Eye (tissue), 1 donor: ENCODE measurements at places on chromosomes 5 and 9.

GRCh38 chr5:56922922-56923321 is 13.5 kb downstream of the SETD9 start:
- no peak for DNase-seq

DNA sequence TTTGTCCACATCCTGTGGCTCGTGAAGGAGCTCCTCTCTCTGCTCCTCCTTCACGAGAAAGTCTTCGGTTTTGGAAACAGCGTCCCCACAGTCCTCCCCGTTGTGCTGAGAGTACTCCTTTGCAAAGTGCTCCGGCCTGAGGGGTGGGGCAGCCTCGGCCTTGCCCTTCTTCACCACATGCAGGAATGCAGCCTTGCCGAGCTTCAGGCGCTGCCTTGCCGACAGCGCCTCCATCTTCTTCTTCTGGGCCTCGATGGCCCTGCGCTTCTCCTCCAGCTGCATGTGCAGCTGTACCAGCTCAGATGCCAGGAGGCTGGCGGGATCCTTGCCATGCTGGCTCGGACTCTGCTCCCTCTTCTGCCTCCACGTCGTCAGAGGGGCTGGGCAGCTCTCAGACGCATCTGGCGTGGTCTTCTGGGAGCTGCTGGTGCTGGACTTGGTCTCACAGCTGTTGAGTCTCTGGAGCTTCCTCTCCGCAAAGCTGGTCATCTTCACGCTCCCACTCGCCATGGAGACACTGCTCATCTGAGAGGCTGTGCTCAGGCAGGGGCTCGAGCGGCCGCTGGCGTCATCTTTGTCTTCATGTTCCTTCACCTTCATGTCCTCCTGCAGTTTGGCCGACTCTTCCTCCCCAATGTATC is 85.5 kb downstream of the CAMSAP1 start:
- no peak for DNase-seq

GRCh38 chr5:107431998-107432397 is 238.7 kb downstream of the EFNA5 start:
- no peak for DNase-seq

GRCh38 chr5:72648480-72648879 is 141.3 kb upstream of the ZNF366 start:
- DNase-seq = no peak

DNA sequence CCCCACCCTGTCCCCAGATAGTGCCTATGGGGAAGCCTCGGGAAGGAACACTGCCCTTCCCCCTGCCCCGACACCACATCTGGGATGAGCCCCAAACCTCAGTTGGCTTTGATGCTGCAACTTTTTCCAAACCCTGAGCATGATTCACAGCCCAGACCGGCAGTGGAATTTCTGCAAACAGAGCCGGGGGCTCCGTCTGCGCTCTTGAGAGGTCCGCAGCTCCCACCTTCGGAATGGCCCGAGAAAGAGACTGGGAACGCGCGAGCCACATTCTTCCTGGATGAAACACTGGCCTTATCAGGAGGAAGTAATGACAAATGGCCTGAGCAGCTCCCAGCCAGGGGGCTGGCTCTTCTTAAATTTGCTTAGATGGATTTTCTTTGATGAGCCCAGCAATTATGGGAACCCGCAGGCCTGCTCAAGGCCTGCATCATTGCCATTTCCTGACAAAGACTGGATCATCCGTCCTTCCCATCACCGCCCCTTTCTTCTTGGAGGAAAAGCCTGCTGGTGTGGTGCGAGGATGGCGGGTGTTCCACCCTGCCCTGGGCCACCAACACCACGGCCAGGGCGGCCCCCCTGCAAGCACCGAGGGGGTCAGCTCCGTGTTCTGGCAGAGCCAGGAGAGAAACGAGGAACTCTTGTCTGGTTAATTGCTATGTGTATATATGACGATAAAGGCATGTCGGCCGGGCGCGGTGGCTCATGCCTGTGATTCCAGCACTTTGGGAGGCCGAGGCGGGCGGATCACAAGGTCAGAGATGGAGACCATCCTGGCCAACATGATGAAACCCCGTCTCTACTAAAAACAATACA is 38.8 kb upstream of the COL5A1 start:
- peak; percentile 57 for DNase-seq

- DNase-seq = no peak
Measured at GRCh38 chr5:38453506-38453905, 102.9 kb downstream of the LIFR start.

- no peak for DNase-seq
Measured at GRCh38 chr5:1005904-1006655, 2.5 kb upstream of the NKD2 start.

DNA sequence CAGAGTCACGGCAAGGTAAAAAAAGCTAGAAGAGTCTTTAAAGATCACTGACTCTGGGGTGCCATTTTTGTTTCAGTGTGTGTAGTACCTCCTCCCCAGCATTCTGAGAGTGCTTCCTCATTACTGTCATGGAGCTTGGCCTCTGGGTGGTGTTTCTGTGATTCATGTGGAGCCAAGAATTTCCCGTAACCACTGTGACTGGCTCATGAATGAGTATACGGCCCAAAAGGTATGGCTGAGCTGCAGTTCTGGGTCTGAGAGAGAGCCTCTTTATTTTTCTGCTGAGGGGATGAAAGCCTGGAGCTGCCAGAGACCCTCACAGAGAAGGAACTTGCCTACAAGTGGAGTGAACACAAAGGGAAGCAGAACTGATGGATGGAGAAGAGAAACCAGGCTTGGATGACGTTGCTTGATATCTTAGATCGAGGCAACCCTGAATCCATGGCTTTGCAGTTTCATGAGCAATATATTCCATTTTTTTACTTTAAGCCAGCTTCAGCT is 85.6 kb downstream of the PTTG1 start:
- DNase-seq = no peak

- DNase-seq = no peak
Measured at GRCh38 chr5:117621921-117622320, 1047.3 kb upstream of the SEMA6A start.

DNA sequence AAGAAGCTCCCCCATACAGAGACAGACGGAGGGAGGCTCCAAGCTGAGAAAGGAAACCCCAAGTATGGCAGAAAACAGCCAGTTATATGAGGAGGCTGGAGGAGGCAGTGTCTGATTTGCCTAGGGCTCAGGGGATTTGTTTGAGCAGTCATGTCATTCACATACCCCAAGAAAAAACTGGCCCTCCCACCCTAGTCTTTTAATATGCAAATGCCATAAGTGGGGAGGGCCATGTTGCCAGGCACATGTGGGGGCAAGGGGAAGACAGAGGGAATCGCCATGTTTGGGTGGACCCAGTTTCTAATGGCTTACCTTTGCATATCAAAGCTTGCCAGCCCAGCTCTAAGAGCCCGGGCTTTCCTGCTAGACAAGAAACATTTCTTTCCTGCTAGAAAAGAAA is 1163.8 kb downstream of the TAF11L14 start:
- DNase-seq = no peak

- DNase-seq = peak; percentile 91
Measured at GRCh38 chr5:122311961-122312590, at the start of gene SNCAIP. Gene SNCAIP (plus strand): TSS chr5:122312237. CDS start chr5:122391135, 78,898 bp downstream.

DNA sequence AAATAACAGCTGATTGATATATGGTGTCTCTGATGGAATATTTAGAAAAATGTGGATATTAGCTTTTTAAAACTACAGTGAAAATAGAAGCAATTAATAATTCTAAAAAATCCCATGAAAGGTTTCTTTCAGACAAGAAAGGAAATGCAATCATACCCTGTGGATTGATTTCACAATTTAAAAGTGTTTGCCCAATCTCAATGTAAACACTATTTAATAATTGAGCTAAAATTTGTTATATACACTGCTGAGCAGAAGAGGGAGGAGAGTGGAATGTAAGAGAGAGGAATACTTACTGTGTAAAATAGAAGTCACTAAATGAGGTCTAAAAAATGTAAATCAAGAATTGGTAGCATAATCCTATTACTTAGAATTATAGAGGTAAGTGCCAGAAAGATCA is 76.9 kb downstream of the FEM1C start:
- DNase-seq = no peak

- DNase-seq = peak; percentile 87
Measured at GRCh38 chr9:128554155-128554862, 1.9 kb downstream of the SPTAN1 start.

DNA sequence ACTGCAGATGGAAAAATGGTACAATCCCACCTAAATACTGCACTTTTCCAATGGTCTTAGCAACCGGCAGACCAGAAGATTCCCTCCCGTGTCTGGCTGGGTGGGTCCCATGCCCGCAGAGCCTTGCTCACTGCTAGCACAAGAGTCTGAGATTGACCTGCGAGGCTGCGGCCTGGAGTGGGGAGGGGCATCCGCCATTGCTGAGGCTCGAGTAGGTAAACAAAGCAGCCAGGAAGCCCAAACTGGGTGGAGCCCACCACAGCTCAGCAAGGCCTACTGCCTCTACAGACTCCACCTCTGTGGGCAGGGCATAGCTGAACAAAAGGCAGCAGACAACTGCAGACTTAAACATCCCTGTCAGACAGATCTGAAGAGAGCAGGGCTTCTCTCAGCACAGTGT is 221.6 kb upstream of the CTNND2 start:
- DNase-seq = no peak

GRCh38 chr5:151493665-151494064 is 46.3 kb downstream of the SLC36A1 start:
- DNase-seq = no peak

- DNase-seq = peak; percentile 80
Measured at GRCh38 chr9:117411547-117411946, 3.3 kb downstream of the ASTN2 start.

DNA sequence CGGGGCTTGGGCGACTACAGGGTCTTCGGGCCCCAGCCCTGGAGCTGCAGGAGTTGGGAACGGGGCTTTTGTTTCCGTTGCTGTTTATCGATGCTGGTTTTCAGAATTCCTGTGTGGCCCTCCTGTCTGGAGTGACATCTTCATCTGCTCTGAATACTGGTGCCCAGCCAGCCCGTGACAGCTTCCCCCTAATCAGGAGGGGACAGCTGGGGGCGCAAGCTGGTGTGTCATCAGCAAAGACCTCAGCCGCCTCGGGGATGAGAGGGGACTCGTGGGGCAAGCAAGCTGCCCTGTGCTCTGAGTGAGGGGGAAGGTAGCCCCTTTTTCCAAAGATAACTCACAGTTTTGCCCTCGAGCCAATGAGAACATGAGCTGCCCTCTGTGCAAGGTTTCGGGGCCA is 110.7 kb downstream of the RXRA start:
- DNase-seq = peak; percentile 59

GRCh38 chr5:159286420-159287035 is 23.4 kb downstream of the UBLCP1 start:
- DNase-seq = peak; percentile 61

DNA sequence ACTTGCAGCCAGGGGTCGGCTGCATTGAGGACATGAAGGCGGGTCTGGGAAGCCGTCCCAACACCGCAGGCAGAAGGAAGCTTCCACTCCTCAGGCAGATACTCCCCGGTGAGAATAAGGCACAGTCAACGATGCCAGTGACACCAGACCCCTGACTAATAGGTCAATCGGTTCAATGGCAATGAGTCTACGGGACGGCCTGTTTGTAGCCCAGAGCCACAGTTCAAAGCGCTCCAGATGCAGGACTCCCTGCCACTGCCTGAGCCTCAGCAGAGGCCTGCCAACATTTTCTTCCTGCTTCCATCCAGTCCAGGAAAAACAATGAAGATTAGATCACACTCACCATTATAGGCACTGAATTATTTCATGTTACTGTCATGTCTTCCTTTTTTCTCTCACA is 84.5 kb upstream of the SIMC1 start:
- DNase-seq = peak; percentile 15

GRCh38 chr9:78221425-78221824 is 14.4 kb upstream of the CEP78 start:
- no peak for DNase-seq
